HCT116 (cell line): ENCODE measurements at places on chromosomes 6 and 20. TPM values are rescaled to one million over a fixed set of nuclear protein-coding genes. Genes with fewer than 3 reads are reported as not detected.

The SLC24A3 gene
- not detected for total RNA-seq

The HLA-F gene
- total RNA-seq, result 24.6 TPM

DNA sequence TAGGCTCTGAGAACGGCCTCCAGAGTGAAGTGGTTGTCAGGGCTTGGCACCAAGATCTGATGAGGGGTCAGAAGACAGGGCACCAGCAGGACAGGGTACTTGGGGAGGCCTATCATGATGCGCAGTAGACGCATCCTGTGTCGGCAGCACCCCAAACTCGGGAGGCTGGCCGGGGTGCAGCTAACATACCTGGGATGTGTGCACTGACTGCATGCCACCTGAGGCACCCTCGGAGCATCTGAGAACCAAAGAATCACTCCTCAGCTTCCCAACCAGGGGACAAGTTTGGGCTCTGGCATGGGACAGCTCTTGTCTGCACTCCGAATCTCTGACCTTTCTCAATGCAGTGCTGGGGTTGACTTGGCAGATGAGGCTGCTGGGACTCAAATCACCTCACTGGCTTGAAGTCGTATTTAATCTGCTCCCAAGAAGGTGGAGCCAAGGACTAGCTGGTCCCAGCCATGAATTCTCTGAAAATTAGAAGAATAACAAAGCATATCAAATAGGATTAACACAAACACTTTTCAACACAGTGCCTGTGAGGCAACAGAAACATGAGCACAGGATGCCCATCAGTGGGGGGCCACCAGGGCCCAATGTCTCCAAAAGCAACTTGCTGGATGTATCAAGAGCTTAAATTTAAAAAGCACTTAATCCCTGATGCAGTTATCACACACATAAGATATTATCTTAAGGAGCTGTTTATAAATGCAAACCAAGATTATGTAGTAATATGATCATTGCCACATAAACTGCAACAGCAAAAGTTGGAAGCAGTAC lies 348.8 kb downstream of the PREX1 start:
- no peaks in the 10 kb centered on the region for H3K36me3 ChIP-seq
- H3K4me3 ChIP-seq, result no peak overlapping the region
- no peak overlapping the region for H3K27ac ChIP-seq
- DNase-seq, result no peak
- peaks cover 92% of the 10 kb centered on the region for H3K27me3 ChIP-seq

DNA sequence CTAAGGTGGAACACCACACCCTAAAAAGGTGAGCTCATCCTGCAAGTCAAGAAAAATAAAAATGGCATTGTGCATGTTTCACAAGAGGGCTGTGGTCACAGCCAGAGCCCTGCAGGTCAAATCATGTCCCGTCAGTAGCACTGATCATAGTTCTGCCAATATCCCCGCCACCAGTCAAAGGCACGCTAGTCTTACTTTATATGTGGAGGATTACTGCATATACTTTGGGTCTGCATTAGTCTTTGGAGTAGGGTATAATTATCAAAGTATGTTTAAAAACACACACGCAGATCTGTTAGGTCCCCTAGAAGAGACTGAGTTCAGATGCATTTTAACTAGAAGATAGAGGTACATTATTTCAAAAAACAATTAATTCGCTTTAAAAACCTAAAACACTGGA lies 1.8 kb downstream of the PERP start:
- peak overlapping the region; percentile 92; the same call in 1 of the 2 replicates for H3K27ac ChIP-seq
- H3K4me3 ChIP-seq, result peak overlapping the region; percentile 78
- H3K27me3 ChIP-seq, result no peaks in the 10 kb centered on the region
- peaks cover 3% of the 10 kb centered on the region; the same call in 1 of the 2 replicates for H3K36me3 ChIP-seq

The MATN4 gene
- total RNA-seq, result 0.64 TPM

The EYA2 gene
- not detected for total RNA-seq

DNA sequence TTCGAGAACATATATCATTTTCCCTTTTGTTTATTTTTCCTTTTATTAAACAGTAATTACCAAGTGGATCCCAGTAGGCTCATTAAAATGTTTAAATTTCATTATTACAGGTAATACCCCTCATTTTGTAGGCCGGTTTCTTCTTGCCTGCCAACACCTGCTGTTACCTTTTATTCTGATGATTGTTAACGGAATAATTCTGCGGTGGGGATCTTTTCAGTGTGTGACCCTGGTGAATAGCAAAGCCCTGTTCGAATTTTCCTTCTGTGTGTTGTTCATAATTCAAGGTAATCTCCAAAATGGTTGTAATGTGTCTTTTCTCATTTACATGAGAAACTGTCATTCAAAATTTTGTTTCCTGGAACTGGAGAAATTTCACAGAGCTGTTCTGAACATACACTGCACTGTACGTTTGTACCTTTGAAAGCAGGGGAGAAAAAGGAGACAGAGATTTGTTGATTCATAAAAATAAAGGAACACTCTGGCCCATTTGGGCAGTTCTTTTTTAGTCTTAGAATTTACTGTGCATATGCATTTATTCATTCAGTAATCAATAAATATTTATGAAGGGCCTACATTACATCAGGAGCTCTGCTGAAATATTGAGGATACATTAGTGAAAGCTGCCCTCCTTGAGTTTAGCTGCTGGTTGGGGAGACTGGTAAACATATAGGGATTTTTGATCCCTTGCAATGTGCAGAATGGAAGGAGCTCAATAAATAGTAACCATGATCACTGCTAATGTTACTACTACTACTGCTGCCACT lies 502.0 kb downstream of the QKI start:
- no peaks in the 10 kb centered on the region for H3K27me3 ChIP-seq
- no peaks in the 10 kb centered on the region for H3K4me1 ChIP-seq
- DNase-seq, result no peak
- no peaks in the 10 kb centered on the region for H3K36me3 ChIP-seq
- H3K27ac ChIP-seq, result no peak overlapping the region

- H3K27me3 ChIP-seq, result no peaks in the 10 kb centered on the region
- H3K4me1 ChIP-seq, result peaks cover 62% of the 10 kb centered on the region
- no peak overlapping the region for H3K4me3 ChIP-seq
- H3K27ac ChIP-seq, result no peak overlapping the region
Measured at GRCh38 chr6:21750575-21750974, 157.0 kb downstream of the SOX4 start.

DNA sequence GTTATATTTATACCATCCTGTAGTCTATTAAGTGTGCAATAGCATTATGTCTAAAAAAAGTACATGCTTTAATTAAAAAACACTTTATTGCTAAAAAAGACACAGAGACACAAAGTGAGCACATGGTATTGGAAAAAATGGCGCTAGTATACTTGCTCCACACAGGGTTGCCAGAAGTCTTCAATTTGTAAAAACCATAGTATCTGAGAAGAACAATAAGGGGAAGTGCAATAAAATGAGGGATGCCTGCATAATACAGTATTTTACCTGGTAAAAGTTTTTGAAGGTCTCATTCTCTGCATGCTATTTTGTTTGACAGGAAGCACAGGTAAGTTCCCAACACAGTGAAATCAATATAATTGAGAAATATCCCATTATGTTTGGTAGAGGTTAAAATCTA lies 1.6 kb downstream of the NOX3 start:
- no peaks in the 10 kb centered on the region for H3K27me3 ChIP-seq
- H3K4me3 ChIP-seq, result no peak overlapping the region
- no peak overlapping the region for H3K27ac ChIP-seq

GRCh38 chr6:160170018-160170680 lies 48.5 kb downstream of the SLC22A1 start:
- no peaks in the 10 kb centered on the region for H3K36me3 ChIP-seq
- no peaks in the 10 kb centered on the region for H3K27me3 ChIP-seq
- no peak overlapping the region for H3K27ac ChIP-seq
- no peak overlapping the region for H3K4me3 ChIP-seq

The SLC22A7 gene
- total RNA-seq, result not detected

DNA sequence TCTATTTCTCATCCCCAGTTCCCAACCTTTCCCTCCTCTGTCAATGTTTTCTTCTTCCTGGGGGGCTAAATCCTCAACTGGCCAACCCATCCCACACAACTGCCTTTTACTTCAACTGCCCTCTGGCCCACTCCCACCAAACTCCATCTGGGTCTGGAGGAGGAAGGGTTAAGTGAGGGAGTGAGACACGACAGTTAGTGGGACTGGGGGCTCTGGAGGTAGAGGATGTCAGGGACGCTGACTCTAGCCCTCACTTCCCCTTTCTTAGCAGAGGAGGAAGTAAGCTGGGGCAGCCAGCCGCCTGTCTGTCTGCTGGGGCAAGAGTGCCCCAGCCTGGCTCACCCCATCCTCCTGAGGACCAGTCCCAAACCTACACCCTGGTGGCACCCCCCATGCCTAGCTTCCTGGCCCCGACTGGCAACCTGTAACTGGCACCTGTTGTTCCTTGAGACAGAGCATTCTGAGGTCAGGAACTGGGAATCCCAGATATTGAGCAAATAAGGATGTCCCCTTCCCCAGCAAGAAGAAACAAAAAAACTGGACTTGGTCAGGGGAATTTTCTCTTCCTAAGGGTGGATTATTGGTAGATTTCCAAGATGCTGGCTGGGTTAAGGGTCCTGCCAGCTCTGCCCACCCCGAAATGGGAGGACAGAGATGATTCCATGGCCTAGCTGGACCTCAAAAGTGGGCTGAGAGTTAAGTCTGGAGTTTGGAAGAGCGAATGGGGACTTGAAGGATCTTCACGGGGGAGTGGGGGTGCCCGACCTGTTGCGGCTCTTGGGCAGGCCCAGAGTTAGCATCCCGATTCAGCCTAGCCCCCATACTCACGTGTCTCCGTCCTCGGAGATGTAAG lies 971 bp downstream of the NFKBIE start:
- no peak for DNase-seq
- H3K27me3 ChIP-seq, result no peaks in the 10 kb centered on the region
- peak overlapping the region; percentile 88 for H3K4me3 ChIP-seq
- H3K27ac ChIP-seq, result peak overlapping the region; percentile 79
- peaks cover 10% of the 10 kb centered on the region; the same call in 1 of the 2 replicates for H3K36me3 ChIP-seq
- peaks cover 26% of the 10 kb centered on the region for H3K4me1 ChIP-seq

- H3K36me3 ChIP-seq, result no peaks in the 10 kb centered on the region
- no peak overlapping the region for H3K4me3 ChIP-seq
- no peak overlapping the region for H3K27ac ChIP-seq
- no peaks in the 10 kb centered on the region for H3K4me1 ChIP-seq
- DNase-seq, result no peak
- peaks cover 10% of the 10 kb centered on the region for H3K27me3 ChIP-seq
Measured at GRCh38 chr6:72406517-72406916, 215.3 kb upstream of the KCNQ5 start.

DNA sequence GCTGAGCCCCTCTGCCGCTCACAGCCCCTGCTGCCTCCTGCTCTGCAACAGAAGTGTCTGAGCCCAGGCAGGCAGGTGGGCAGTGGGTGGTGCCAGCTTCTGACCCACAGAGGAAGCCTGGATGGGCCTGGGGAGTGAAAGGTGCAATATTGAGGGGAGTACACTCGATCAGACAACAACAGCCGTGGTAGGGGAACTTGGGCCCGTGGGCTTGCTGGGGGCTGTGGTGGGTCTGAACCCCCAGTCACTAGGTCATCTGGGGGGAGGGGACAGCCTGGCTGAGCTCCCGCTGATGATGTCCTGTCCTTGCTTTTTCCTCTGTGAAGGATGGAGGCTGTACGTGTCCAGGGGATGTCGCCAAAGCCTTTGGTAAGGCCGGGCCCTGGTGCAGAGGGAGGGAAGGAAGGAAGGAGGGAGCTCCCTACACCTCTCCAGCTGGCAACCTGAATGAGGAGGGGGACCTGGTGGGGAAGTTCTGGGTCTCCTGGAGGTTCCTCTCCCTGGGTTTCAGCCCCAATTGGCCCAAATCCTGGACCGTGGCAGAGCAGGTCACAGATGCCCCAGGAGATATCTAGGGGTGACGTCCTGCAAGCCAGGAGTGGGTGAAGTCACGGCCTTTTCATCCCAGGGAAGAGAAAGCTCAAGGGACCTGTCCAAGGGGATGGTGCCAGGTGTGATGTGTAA lies 47.2 kb downstream of the GMPR start:
- no peaks in the 10 kb centered on the region for H3K4me1 ChIP-seq
- H3K36me3 ChIP-seq, result no peaks in the 10 kb centered on the region
- no peak overlapping the region for H3K27ac ChIP-seq
- DNase-seq, result no peak
- no peaks in the 10 kb centered on the region for H3K27me3 ChIP-seq

The SYCP2L gene
- 4.9 TPM for total RNA-seq

The ZFP57 gene
- total RNA-seq, result not detected

The HSF2 gene
- 19.8 TPM for total RNA-seq

The VAPB gene
- total RNA-seq, result 51.1 TPM

The EDN3 gene
- not detected for total RNA-seq

- H3K36me3 ChIP-seq, result no peaks in the 10 kb centered on the region
- no peaks in the 10 kb centered on the region for H3K27me3 ChIP-seq
- no peak overlapping the region for H3K27ac ChIP-seq
- H3K4me3 ChIP-seq, result no peak overlapping the region
- no peak for DNase-seq
- H3K4me1 ChIP-seq, result no peaks in the 10 kb centered on the region
Measured at GRCh38 chr6:76612954-76613353, 540.5 kb upstream of the IMPG1 start.

The TCF21 gene
- 0.20 TPM for total RNA-seq

DNA sequence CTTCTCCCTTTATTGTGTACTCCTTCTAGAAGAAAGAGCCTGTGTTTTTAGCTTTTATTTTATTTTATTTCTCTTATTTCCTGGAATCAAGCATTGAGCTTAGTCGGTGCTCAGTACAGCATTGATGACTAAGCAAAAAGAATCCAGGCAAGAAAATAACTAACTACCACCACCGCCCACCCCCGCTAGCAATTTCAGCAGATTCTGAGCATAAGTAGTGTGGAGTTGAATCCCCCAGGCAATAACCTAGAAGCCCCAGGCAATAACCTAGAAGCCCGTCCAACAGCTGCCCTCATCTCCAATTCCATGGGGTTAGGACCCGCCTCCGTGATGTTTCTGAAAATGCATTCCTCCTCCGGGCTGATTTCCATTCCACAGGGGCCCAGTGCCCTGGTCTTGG lies 258.0 kb upstream of the TAB2 start:
- H3K27ac ChIP-seq, result no peak overlapping the region
- no peak overlapping the region for H3K4me3 ChIP-seq
- H3K4me1 ChIP-seq, result peaks cover 4% of the 10 kb centered on the region
- no peaks in the 10 kb centered on the region for H3K27me3 ChIP-seq

The TRIM10 gene
- 0.98 TPM for total RNA-seq

- H3K4me3 ChIP-seq, result no peak overlapping the region
- DNase-seq, result no peak
- peaks cover 23% of the 10 kb centered on the region for H3K4me1 ChIP-seq
- peaks cover 11% of the 10 kb centered on the region; the same call in 1 of the 2 replicates for H3K36me3 ChIP-seq
- no peaks in the 10 kb centered on the region for H3K27me3 ChIP-seq
Measured at GRCh38 chr6:119326291-119327005, 23.1 kb downstream of the MAN1A1 start.
